NCI-H2107 (cell line): ENCODE measurements at places on chromosomes 3 and 15.

GRCh38 chr15:58407778-58408177 is 24.0 kb upstream of the LIPC start:
- no peak for DNase-seq

DNA sequence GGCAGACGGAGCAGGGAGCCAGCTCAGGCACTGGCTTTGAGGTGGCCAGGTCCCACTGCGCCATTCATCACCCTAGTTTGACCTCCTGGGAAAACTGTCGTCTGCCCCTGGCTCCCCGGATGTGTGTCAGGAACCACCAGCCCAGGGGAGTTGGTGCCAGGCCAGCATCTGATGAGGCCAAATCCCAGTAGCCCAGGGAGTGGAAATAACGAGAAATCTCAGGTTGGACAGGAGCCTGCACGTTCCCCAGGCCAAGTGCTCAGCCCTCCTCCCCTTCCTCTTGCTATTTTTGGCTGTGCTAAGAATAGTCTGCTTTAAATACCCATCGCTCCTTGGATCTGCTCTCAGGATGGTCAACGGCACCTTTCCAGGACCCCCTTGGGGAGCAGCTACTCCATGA is 93.1 kb upstream of the RPL32 start:
- no peak for DNase-seq

DNA sequence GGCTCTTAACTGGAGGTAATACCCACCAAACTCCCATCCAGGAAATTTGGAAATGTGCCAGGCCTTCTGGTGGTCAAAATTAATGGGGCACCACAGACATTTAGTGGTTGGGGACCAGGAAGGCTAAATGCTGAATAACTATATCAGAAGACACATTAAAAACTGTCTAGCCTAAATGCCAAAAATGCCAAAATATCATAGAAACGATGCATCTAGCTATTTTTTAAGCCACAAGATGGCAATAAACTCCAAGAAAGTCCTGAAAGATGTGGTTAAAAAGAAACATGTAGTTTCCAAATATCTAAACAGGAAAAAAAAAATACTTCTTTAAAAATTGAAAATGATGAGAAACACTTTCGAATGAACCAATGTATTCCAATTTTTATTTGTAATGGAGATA is 19.9 kb downstream of the CCDC14 start:
- DNase-seq, result no peak

GRCh38 chr3:194133661-194134230 is 2.2 kb upstream of the HES1 start:
- no peak for DNase-seq

GRCh38 chr3:71673486-71673885 is 51.7 kb downstream of the EIF4E3 start:
- no peak for DNase-seq

- no peak for DNase-seq
Observed at GRCh38 chr3:37957539-37957936, 33.0 kb upstream of the VILL start.

- DNase-seq, result no peak
Observed at GRCh38 chr3:80553211-80553610, 785.4 kb upstream of the ROBO1 start.

- no peak for DNase-seq
Observed at GRCh38 chr15:37086521-37086920, 13.8 kb downstream of the MEIS2 start.

DNA sequence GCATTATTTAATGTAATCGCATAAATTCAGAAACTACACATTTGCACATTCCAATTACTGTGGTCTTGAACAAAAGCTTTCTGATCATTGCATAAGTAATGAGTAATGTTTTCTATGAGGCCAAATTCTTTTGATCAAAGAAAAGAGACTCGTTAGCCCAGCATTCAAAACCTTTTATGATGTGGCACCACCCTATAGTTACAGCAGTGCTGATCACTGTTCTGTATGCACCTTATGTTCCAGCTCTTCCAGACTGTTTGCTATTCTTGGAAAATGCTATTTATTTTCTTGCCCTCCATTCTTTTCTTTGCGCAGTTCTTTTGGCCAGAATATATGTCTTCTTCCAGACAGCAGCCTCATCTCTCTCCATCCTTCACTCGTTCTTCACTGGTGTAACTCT is 42.3 kb downstream of the MAP3K13 start:
- DNase-seq, result no peak

DNA sequence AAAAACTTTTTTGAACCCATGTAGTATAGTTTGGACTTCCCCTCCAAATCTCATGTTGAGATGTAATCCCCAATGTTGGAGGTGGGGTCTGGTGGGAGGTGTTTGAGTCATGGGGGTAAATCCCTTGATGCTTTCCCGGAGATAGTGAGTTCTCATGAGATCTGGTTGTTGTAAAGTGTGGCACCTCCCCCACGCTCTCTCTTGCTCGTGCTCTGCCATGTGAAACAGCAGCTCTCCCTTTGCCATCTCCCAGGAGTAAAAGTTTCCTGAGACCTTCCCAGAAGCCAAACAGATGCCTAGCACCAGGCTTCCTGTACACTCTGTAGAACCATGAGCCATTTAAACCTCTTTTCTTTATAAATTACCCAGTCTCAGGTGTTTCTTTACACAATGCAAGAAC is 16.0 kb upstream of the RNU6-1 start:
- no peak for DNase-seq

DNA sequence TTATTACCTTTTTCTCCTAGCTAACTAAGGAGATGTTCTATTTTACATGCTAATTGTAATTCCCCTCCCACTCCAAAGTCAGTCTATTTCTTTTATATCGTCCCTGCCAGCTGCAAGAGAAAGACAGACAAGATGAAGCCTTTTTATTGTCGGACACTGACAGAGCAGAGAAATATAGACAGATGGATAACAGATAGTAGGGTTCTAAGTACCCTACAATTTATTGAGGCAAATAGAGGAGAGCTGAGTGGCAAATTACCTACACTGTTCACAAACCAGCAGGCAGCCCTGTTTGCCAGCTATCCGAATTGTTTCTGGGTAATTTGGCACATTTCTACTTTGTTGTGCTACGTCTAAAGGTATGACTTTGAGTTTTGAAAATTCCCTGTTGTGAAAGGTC is 392.3 kb upstream of the ZNF717 start:
- no peak for DNase-seq

- DNase-seq, result no peak
Observed at GRCh38 chr3:136247436-136247835, 2.7 kb upstream of the PCCB start.

DNA sequence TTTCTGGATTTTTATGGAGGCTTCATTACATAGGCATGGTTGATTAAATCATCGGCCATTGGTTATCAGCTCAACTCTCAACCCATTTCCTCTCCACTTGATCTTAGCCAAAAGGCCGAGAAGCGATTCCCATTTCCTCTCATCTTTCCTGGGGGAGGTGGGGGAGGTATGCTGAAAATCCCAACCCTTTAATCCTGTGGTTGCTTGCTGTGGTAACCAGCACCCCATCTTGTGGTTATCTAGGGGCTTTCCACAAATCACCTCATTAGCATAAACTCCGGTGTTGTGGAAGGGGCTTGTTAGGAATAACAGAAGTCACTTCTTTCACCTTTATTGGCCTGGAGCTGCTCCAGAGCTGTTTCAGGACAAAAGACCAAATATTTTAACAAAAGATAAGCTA is 20.9 kb downstream of the PDE8A start:
- no peak for DNase-seq

DNA sequence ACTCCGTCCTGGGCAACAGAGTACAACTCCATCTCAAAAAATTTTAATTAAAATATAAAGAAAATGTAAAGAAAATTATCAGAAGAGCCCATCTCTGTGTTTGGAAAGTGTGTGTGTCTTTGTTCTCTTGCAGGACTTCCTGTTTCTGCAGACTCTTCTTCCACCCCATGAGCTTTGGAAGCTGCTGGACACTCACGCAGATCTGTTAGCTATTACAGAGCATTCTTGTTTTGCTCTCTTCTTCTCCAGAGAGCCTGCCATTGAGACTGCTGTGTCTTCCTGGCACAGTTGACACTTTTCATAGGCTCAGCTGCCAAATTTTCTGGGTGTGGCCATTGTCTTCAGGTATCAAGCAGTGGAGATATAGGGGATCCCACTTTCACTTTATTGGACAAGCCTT is 6.0 kb upstream of the CCR8 start:
- no peak for DNase-seq

DNA sequence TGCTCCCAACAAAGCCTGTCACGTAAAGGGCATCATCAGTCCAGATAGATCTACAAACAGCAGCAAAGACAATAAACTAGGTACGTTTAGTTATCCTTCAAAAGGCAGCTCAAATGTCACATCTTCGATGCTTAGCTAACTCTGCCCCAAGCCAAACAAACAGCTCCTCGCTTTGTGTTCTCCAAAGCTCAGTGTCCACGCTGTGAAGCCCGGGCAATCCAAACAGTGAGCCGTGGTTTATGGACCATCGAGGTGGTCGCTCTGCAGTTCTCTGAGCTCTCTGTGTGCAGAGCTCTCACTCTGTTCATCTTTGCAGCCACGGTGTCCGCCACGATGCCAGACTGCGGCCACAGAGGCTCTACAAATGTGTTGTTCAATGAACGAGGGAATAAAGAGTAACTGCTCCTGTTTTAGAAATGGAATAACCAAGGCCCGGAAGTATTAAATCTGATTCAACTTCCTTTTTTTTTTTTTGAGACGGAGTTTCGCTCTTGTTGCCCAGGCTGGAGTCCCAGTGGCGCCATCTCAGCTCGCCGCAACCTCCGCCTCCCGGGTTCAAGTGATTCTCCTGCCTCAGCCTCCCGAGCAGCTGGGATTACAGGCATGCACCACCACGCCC is 117.2 kb upstream of the FAM174B start:
- no peak for DNase-seq

DNA sequence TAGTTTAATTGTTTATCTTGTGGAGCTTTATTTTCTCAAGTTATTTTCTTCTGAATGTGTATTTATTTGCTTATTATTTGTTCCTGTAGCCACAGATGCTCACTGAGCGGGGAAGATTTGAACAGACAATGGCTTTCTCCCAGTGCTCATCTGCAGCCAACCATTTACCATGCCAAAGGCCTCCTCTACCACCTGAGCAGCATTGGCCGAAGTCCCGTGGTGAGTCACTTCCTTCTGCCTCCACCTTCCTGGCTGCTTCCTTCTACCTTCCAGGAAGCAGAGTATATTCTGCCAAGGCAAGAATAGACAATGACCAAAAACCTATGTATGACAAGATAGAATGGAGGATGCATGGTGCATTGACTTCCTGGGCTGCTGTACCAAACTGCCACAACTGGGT is 443.1 kb downstream of the AGBL1 start:
- no peak for DNase-seq

- DNase-seq, result no peak
Observed at GRCh38 chr15:66226736-66227135, 26.8 kb downstream of the MEGF11 start.

DNA sequence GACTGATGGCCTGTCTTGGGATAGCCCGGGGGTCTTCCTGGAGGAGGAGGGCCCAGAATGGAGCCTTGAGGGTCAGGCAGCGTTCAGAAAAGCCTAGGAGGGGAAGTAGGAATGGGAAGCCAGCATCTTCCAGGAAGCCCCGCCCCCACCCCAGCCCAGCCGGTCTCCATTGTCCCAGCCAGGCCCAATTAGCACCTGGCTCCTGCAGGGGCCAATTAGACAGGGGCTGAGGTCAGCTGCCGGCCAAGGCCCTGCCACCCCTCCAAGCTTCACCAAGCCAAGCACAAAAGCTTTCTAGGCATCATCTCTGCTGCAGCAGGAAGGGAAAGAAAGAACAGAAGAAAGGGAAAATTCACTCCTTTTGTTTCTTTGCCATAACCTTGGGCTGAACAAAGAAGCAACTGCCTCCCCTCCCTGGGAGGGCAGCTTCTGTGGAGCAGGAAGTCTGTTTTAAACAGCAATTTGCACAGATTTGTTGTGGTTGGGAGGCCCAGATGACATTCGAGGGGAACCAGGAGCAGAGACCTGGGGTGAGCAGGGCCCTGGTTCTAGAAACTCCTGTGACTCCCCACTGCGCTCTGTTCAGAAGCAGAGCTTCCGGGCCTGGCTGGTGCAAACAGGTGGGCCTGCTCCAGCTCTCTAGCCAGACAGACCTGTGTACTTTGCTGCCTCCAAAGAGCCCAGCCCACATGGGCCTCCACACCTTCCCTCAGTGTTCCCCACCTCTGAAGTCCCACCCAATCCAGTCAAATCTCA is 47.7 kb downstream of the CYP11A1 start:
- DNase-seq, result no peak

DNA sequence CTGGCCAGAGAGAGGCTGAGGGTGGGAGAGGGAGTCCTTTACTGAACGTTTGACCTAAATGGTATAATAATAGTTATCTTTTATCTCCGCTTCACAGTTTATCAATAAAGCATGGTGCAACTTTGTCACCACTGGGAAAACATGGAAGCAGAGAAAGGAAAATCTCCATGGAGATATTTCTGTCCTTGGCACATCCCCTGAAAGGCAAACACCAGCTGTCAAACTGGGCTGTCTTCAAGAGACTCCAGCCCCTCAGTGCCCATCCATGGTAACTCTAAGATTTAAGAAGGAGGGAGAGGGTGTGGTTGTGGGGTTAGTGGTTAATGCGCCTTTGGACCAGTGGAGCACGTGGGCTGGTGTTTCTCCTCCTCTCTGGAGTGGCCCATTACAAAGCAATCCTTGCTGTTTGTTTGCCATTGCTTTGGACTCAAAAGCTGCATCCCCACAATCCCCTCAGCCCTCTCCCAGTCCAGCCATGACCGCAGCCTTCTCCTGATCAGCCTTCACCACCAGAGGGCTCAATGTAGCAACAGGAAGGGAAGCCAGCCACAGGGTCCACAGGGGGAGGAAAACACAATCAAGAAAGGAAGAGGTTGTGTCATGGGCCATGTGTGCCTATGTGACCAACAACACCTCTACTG is 38.2 kb upstream of the FAM174B start:
- no peak for DNase-seq
